ENCODE measurements at places on chromosomes 13 and 19. TPM values are rescaled to one million over a fixed set of nuclear protein-coding genes. Genes with fewer than 3 reads are reported as not detected.
A peak's percentile ranks its signal among the peaks of the same experiment; 100 is the strongest.

DNA sequence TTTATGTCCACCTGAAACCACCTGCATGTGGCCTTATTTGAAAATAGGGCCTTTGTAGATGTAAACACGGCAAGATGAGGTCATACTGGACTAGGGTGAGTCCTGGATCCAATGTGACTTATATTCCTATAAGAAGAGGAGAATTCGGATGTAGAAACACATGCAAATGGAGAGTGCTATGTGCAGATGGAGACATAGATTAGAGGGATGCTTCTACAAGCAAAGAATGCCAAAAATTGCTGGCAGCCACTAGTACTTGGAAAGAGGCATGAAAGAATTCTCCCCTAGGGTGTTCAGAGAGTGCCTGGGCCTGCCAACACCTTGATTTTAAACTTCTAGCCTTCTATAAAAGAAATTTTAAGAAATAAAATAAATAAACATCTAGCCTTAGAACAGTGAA, 226.1 kb downstream of the RFC3 start:
- H3K4me3 ChIP-seq, result no peak overlapping the region
- H3K4me1 ChIP-seq, result no peaks in the 10 kb centered on the region
- H3K27me3 ChIP-seq, result no peaks in the 10 kb centered on the region
- no peaks in the 10 kb centered on the region for H3K36me3 ChIP-seq
- DNase-seq, result no peak

GRCh38 chr13:60332682-60333081, 64.3 kb upstream of the TDRD3 start:
- no peak for DNase-seq
- H3K4me3 ChIP-seq, result no peak overlapping the region
- no peaks in the 10 kb centered on the region for H3K36me3 ChIP-seq
- H3K4me1 ChIP-seq, result no peaks in the 10 kb centered on the region
- no peaks in the 10 kb centered on the region for H3K27me3 ChIP-seq

GRCh38 chr19:32691952-32692726, 518 bp downstream of the NUDT19 start:
- peak; percentile 80 for DNase-seq
- no peaks in the 10 kb centered on the region for H3K36me3 ChIP-seq
- H3K27me3 ChIP-seq, result no peaks in the 10 kb centered on the region
- peak overlapping the region; percentile 42 for H3K4me3 ChIP-seq

DNA sequence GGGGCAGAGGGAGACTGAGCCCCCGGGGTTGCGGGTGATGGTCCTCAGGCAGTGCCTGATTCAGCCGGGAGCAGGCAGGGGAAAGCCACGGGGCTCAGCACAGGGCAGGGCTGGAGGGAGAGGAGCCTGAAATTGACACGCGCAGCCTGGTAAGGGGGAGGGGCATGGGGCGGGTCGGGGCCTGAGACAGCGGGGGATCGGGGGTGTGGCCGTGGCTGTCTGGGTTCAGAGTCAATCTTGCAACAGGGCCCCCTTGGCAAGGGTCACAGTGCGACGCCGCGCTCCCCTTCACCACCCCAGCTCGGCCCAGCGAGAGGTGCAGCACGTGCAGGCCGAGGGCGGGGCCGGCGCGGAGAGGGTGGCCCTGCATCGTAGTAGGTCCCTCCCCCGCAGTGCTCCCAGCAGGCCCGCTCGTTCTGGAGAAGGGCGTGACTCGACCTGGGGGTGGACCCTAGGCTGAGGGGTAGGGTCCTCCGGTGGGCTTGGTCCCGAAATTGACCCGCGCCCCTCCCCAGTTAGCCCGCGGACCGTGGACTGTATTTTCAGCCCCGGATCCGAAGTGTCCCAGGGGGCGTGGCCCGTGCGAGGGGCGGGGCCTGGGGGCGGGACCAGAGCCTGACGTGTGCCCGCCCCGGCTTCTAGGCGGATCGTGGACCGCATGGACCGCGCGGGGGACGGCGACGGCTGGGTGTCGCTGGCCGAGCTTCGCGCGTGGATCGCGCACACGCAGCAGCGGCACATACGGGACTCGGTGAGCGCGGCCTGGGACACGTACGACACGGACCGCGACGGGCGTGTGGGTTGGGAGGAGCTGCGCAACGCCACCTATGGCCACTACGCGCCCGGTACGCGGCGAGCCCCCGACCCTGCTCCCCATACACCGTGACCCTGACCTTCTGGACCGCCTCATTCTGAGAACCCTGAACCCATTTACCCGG, 6.0 kb downstream of the RCN3 start:
- peaks cover 5% of the 10 kb centered on the region for H3K4me1 ChIP-seq
- no peak overlapping the region for H3K27ac ChIP-seq
- H3K4me3 ChIP-seq, result peak overlapping the region; percentile 58
- peak; percentile 54 for DNase-seq

DNA sequence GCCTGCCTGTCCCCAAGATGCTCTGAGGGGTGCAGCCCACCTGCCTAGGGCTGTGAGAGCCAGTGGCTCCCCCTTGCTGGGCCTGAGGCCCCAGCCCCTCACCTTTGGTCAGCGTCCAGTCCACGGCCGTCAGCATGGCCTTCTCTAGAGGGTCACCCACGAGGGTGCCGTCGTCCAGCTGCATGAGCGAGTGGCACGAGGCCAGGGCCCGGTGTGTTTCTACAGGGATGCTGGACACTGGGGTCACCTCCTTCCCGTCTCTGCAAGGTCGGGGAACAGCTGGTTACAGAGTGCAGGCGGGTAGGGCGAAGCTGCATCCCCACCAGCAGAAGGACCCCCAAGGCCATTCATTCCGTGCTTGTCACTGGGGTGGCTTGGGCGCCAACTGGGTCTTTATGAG, 9.0 kb downstream of the ATP13A1 start:
- DNase-seq, result no peak
- H3K4me1 ChIP-seq, result no peaks in the 10 kb centered on the region
- H3K36me3 ChIP-seq, result peaks cover 54% of the 10 kb centered on the region
- H3K27me3 ChIP-seq, result no peaks in the 10 kb centered on the region
- H3K27ac ChIP-seq, result no peak overlapping the region
- no peak overlapping the region for H3K4me3 ChIP-seq

DNA sequence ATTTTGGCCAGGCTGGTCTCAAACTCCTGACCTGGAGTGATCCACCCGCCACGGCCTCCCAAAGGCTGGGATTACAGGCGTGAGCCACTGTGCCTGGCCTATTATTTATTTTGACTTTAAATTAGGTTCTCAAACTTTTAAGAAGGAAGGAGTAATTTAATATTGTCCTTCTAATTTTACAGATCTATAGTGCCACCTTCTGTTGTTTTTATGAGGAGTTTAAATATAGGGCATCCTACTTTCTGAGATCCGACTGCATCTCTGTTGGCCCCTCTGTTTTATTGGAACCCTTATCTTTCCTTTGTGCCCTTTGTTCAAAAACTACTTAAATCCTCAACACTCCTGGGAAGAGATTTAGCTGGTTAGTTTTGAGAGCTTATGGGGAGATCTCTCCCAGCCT, 25.4 kb upstream of the ZMYM5 start:
- peak; percentile 50 for DNase-seq
- H3K4me3 ChIP-seq, result no peak overlapping the region
- H3K27me3 ChIP-seq, result no peaks in the 10 kb centered on the region
- no peak overlapping the region for H3K27ac ChIP-seq
- no peaks in the 10 kb centered on the region for H3K4me1 ChIP-seq

DNA sequence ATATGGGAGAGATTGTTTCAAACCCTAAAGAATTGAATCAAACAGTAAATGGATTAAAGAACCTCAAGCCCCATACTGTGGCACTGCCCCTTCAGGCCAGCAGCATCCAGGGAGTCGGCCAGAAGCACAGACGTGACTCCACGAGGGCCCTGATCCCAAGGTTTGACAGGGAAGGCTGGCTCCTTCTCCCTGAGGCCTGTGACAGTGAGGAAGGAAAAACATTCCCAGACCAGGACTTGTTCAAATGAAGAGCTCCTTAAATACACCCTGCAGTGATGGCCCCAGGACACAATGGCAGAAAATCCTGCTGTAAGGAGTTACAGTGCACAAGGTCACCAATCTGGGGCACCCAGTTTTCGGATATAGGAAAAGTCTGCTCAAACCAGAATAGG, 91.0 kb downstream of the COL4A1 start:
- H3K4me3 ChIP-seq, result no peak overlapping the region
- peak overlapping the region; percentile 76 for H3K27ac ChIP-seq
- no peaks in the 10 kb centered on the region for H3K27me3 ChIP-seq
- DNase-seq, result no peak
- peaks cover 24% of the 10 kb centered on the region for H3K4me1 ChIP-seq

Gene ETV2
- 0.51 TPM for total RNA-seq

Gene ZNF256
- total RNA-seq, result 5.1 TPM

Gene CLEC11A
- 27.5 TPM for total RNA-seq
